ENCODE measurements at places on chromosomes 6 and 20.

GRCh38 chr6:55276745-55277530 is 50.3 kb upstream of the GFRAL start:
- no peak for DNase-seq

GRCh38 chr6:32047855-32048766 is 9.9 kb downstream of the CYP21A2 start:
- peak; percentile 80 for DNase-seq

GRCh38 chr6:155213611-155214372 is 50.0 kb upstream of the CLDN20 start:
- no peak for DNase-seq

- DNase-seq, result no peak
Measured at GRCh38 chr6:153947808-153948447, 91.1 kb upstream of the OPRM1 start.

DNA sequence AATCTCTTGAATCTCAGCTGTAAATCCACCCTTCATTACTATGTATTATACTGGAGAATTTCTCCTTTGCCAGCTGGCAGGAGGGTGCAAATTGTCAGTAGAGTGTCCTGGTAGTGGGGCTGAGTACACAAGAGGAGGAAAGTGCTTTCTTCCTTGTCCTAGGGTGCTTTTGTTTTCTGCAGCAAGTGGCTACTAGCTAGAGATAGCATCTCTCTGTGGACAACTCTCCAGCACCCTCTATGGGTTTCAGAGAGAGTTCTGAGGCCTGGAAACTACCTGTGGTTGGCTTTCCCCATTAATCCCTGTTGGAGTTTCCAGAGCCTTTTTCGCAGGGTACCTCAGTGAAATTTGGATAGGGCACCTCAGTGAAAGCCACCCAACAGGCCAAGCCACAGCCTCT is 422.5 kb upstream of the RGS17 start:
- DNase-seq, result no peak

- DNase-seq, result no peak
Measured at GRCh38 chr6:71114986-71115385, 158.1 kb upstream of the B3GAT2 start.

Measured in CD4-positive, alpha-beta T cell (primary cell).